ENCODE measurements at places on chromosomes 7 and 10.

GRCh38 chr10:32337350-32337749 lies 9.6 kb downstream of the EPC1 start:
- no peak for DNase-seq

DNA sequence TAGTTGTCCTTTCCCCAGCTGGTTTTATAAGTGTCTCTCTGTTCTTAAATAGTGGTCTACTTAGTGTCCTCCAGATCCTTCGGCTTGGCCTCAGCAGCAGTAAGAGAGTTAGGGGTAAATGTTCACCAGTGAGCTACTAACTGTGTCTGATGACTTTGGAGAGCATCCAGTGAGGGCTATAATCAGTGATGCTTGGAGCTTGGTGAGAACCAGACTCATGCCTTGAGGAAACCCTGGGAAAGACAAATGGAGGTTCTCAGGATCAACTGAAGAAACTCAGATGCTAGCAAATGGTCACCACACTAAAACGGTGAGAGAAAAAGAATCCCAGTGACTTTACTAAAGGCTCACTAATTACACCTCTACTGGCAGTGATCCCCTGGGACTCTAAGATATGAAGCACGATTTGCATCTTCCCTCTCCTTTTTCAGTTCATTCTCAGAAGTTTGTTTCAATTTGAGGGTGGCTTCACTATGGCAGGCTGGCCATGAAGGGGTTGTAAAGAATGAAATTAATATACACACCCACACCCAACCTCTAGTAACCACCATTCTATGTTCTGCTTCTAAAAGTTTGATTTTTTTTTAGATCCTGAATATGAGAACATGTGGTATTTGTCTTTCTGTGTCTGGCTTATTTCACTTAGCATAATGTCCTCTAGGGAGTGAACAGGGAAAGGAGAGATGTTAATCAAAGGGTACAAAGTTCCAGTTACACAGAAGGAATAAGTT lies 177.9 kb downstream of the PDE1C start:
- no peak for DNase-seq

DNA sequence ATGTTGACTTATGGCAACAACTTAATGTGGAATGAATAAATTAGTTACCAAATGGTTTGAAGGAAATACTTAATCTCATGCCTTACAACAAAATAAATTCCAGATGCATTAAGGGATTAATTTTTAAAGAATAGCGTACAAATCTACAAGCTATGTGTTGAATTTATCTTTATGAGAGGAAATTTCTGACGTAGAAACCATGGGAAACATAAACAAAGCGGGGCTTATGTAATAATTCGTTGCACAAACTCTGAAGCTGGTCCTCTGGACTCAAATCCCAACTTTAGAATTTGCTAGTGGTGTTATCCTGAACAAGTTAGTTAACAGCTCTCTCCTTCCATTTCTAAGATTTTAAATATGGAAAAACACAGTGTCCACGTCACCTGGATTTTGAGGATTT lies 137.4 kb upstream of the CALCR start:
- DNase-seq = no peak

DNA sequence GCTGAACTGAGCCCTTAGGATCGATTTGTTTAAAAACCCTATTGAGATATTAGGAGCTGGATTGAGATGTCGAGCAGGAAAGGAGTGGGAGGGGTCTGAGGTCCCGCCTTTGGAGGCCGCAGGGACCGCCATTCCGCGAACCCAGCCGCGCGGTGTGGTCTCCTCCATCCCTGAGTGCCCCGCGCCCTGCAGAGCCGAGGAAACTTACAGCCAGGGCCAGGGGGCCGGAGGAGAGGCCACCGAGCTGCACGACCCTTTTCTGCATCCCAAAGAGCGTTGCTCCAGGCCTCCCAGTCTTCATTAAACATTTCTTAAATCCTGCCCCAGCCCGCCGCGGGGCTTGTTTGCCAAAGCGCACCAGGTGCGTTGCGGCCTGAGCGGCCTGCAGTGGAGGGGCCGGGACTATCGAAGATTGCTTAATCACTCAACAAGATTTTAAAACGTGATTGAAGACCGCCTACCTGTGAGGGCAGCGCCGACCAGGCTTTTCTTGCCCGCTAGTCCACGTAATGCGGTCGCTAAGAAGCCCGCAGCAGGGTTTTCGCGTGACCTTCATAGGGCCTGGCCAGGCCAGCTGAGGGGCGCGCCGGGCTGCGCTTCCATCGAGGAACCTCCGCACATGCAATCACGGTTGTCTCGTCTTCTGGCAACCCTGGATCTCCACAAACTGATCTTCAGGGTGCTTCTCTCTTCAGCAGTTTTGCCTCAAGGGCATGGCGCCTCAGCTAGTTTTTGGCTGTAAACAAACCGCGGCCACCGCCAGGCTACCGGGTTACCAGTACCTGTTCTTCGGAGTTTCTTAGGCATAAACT lies 2.0 kb upstream of the CTBP2 start:
- DNase-seq = no peak

DNA sequence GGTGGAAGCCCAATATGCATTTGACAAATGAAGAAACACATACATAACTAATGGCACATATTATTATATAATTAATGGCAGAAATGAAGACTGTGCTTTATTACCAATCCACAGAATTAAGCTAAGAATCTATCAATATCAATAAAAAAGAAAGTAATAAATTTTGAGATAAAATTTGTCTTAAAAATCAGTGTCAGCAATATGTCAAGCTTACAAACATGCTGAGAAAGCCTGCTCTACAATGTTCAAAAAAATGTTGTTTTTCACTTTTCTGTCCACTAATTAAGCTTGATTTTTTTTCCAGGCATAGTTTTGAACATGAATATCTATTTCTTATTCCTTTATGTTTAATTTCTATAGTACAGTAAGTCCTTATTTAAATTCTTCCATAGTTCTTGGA lies 721.0 kb upstream of the LRRTM3 start:
- DNase-seq = no peak

DNA sequence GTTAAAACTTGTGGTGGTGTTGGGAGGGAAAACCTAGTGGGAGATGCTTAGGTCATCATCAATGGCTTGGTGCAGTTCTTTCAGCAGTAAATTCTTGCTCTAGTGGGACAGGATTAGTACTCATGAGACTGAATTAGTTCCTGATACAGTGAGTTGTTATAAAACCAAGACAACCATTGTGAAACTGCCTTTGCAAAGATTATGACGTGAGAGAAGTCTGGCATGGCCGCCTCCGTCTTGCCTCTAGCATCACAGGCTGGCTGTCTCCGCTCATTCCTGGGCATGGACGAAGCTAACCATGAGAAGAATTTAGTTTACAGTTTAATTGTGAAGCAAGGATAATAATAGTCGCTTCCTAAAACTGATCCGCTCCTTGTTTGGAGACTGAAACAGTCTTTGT lies 186.4 kb downstream of the KIF20B start:
- no peak for DNase-seq

DNA sequence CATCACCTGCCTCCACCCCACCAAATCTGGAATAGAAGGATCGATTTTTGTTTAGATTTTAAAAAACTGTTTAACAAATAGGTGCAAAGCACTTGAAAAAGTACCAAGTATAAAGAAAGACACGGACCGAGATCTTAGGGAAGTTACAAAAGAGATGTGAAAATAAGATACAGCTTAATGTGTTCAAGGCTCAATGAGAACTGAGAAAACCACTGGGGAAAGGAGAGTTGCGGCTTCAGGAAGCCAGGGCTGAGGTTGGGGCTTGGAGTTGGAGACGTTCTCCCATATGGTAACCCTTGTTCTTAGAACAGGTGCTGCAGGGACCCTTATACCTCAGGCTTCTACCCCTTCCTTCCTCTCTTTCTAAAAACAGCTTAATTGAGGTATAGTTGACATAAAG lies 140.2 kb downstream of the FANK1 start:
- DNase-seq = no peak

DNA sequence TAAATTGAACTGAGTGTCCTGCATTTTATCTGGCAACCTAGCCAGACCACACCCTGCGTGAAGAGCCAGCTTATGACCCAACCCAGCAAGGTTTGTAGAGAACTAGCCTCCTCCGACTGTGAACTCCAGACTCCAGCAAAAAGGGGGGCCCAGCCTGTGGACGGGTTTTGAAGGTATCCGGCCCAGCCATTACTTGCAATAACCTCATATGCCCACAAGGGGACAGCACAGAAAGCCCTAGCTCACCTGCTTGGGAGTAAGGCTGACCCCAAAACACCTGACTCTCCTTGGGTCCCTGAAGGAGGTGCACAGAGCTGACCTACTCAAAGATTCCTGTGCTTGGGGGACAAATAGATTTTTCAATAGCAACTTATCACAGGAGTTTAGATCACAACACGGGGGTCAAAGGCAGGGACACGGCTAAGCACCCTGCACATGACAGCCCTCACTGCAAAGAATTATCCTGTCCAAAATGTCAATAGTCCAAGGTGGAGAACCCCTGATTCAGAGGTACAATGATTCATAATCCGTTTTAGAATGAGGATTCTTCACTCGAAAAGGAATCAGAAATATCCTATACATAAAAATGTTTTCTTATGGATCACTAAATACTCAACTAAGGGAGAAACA lies 4.6 kb downstream of the TRPV6 start:
- no peak for DNase-seq

DNA sequence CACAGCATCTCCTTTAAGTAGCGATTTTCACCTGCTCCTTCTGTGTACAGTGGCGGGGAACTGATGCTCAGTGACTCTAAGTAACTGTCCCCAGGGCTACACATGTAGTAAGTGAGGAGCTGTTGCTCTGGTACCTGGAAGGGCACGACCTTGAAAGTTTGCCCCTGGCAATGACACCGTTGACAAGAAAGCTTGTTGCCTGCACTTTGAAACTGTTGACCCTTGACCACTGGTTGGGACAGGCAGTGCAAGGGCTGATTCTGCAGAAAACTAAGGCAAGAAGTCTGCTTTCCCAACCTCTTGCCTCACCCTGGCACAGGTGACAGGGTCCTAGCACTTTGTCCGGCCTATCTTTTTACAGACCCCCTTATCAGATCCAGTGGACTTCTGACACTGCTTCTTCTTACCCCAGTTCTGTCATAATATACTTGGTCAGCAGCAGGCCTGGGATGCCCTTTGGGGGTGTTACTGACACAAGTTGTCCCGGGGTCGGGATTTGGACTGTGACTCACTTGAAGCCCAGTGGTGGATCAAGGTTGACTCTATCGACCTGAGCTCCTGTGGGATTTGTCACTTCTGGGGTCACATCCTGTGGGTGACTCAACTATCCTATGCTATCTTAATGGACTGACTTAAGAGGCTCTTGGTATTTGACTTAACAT lies 5.8 kb downstream of the ACSL5 start:
- no peak for DNase-seq

DNA sequence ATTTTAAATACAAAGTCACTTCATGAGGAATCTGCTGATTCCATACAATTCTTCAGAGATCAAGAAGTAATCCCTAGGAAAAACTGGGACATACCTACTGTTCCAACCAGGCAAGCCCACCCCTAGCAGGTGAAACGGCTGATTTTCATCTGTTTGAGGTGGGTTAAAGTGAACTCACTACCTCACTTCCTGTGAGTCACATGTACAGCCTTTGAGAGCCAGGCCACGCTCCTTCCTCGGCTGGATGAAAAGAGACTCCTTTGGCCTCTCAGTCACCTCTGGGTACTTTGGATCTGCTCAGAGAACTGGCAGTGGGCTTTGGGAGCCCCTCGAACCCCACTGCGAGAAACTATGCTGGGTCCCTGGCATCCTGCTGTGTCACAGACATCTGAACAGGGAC lies 68.2 kb downstream of the CHST15 start:
- DNase-seq = no peak

GRCh38 chr10:78194539-78195402 lies 161.1 kb downstream of the RPS24 start:
- no peak for DNase-seq

- DNase-seq = no peak
These were observed 70.0 kb upstream of the PCBD1 start for GRCh38 chr10:70958396-70958795.

- no peak for DNase-seq
These were observed 106.3 kb downstream of the CCNY start for GRCh38 chr10:35442592-35442991.

DNA sequence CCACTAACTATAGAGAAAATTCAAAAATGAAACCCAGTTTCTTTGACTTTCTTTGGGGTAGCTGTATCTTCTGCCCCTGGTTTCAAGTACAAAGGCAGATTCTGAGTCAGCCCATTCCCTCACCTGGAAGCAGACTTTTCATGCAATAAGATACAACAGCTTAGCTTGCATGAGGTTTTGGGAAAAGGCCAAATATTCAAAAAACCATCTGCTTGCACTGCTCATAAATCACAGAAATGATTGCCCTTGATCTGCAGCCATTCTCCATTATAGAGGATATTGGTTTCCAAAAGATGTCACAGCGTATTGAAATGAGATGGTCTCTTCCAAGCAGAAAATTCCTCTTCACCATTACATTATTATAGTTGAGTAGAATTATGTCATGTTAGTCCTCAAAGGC lies 354.0 kb downstream of the PHF14 start:
- no peak for DNase-seq

DNA sequence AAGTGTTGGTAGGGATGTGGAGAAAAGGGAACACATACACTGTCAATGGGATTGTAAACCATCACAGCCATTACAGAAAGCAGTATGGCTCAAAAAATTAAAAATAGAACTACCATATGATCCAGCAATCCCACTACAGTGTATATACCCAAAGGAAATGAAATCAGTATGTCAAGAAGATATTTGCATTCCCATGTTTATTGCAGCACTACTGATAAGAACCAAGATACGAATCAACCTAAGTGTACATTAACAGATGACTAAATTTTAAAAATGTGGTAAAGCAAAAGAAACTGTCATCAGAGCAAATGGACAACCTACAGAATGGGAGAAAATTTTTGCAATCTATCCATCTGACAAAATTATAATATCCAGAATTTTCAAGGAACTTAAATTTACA lies 290.4 kb downstream of the IPMK start:
- DNase-seq = no peak

GRCh38 chr7:100880645-100881044 lies 5.7 kb downstream of the SRRT start:
- no peak for DNase-seq

DNA sequence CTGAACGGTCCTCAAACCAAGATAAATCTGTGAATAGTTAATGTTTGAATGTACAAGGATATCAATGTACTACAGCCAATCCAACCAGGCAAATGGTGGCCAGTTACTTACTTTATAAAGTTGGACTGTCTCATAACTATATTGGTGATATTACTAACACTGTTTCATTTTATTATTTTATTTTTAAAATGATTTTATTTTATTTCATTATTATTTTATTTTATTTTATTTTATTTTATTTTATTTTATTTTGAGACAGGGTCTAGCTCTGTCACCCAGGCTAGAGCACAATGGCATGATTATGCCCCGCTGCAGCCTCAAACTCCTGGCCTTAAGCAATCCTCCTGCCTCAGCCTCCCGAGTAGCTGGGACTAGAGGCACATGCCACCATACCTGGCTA lies 6.8 kb downstream of the IL15RA start:
- no peak for DNase-seq

- DNase-seq = no peak
These were observed 313.2 kb upstream of the KCND2 start for GRCh38 chr7:119959811-119960210.

DNA sequence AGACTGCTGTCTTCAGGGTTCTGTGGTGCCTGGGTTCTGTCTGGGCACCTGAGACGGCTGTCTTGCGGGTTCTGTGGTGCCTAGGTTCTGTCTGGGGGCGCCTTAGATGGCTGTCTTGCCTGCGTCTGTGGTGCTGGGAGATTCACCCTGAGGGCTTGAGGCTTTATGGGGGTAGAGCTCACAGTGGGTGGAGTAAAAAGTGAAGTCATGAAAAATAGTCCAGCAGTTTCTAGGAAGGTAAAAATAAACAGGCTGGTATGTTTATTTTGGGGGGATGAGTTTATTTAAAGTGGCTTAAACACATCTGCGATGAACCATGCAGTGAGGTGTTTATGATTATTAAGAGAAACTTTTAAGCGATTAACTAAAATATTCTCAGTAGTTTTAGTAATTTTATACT lies 64.2 kb downstream of the NKX6-2 start:
- no peak for DNase-seq
